ENCODE measurements at places on chromosomes 11 and 22. TPM values are rescaled to one million over a fixed set of nuclear protein-coding genes. Genes with fewer than 3 reads are reported as not detected.
A peak's percentile ranks its signal among the peaks of the same experiment; 100 is the strongest.

GRCh38 chr11:128026596-128026995 is 560.8 kb downstream of the ETS1 start:
- no peaks in the 10 kb centered on the region for H3K27me3 ChIP-seq
- no peaks in the 10 kb centered on the region for H3K36me3 ChIP-seq

- peak overlapping the region; percentile 56 for H3K4me3 ChIP-seq
- H3K36me3 ChIP-seq, result no peaks in the 10 kb centered on the region
- DNase-seq, result peak; percentile 57
Measured at GRCh38 chr11:17013548-17014320, 480 bp downstream of the PLEKHA7 start.

The OR6T1 gene
- total RNA-seq, result not detected

DNA sequence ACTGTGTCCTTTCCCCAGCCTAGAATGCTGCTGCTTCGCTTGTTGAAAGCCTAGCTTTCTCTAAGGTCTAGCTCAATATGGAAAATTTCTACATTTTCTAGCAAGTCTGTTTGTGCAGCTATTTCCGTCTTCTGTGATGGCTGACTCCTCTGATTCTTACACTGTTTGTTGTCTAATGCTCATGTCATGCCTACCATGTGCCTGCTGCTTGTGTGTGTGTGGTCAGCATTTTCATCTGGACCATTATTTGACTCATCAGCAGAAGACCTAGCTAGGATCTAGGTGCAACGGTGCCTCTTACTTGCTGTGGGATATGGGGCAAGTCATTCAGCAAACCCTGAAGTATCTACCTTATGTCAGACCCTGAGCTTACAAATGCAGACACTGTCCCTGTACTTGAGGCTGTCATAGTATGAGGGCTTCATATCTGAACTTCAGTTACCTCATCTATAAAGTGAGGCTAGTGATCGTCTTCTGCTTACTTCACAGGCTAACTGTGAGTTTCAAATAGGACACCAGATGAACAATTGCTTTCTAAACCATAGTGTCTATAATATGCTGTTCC is 86.5 kb upstream of the MYO18B start:
- no peaks in the 10 kb centered on the region for H3K27me3 ChIP-seq
- H3K36me3 ChIP-seq, result no peaks in the 10 kb centered on the region
- H3K27ac ChIP-seq, result no peak overlapping the region
- H3K4me3 ChIP-seq, result no peak overlapping the region
- no peaks in the 10 kb centered on the region for H3K4me1 ChIP-seq

- peak overlapping the region; percentile 48 for H3K27ac ChIP-seq
- H3K4me3 ChIP-seq, result no peak overlapping the region
- H3K27me3 ChIP-seq, result no peaks in the 10 kb centered on the region
- no peak for DNase-seq
- peaks cover 5% of the 10 kb centered on the region for H3K36me3 ChIP-seq
Measured at GRCh38 chr11:20042045-20042639, 118.1 kb downstream of the DBX1 start.

GRCh38 chr22:20109411-20110358 is 6.2 kb upstream of the RANBP1 start:
- DNase-seq, result no peak
- no peak overlapping the region for H3K27ac ChIP-seq
- no peaks in the 10 kb centered on the region for H3K4me1 ChIP-seq

The OR4A16 gene
- total RNA-seq, result not detected

Data from Caco-2 (cell line).